ENCODE measurements at places on chromosomes 7 and 10. TPM values are rescaled to one million over a fixed set of nuclear protein-coding genes. Genes with fewer than 3 reads are reported as not detected.

GRCh38 chr7:96558530-96558929 lies 151.1 kb downstream of the SEM1 start:
- DNase-seq = no peak

DNA sequence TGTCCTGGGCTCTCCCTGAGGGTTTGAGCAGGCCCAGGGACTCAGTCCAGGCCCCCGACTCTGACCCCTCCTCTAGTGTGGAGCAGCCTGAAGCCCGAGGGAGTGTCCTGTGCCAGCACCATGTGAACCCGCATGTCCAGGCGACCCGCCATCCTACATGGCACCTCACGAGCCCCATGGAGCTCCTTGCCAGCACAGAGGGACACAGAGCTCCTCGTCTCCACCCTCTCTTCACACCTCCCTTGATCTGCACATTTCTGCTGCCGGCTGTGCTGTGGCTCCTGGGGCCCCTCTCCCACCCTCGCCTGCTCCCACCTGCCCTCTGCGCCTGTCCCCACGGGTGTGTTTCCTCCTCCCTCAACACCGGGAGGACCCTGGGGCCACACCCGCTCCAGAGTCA lies 103.5 kb downstream of the ADARB2 start:
- no peak for DNase-seq

DNA sequence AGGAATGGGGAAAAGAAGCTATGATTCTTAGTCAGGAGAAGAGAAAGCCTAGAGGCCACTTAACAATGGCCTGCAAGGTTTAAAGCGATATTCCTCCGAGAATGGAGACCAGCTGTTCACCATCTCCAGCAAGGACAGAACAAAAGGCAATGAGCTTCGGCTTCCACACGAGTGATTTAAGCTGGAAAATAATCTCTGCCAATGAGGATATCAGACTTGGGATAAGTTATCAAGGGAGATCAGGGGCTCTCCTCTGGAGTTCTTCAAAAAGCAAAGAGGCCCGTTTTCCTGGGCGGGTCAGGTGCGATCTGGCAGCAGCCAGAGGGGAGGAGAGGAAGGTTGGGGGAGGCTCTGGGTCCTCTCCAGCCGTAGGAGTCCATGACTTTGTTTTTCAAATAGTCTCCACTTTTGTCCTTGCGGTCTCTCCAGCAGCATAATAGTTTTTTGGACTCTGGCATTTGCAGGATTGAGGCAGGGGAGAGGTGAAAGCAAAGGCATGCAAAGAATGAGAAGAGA lies 211.3 kb downstream of the SKIDA1 start:
- DNase-seq = no peak

DNA sequence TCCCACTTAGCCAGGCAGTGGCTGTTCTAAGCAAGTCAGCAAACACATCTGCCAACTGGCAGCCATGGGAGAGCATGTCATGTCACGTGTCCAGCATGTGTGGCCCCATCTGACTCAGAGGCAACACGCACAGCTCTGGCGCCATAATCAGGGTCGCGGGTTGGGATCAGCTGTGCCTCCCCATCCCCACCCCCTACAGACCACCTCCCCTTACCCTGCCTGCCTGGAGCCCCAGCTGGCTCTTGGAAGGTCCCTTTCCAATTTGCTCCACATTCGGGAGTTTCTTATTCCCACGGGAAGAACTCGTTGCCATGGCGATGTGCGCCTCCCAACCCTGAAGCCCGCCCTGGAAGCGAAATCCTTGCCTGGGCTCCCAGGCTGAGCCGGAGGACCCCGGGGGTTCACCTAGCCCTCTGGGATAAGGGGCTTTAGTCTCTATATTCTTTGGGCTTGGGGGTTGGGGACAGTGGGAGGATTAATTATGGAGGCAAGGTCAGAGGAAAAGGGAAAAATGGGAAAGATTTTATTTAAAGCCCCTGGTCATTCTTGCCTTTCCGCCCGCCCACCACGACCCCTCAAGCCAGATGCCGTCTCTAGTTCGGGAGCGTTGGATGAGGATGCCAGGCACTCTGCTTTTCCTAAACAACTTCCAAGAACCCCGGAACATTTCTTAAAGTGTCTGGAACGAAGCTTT lies 283.7 kb downstream of the ZEB1 start:
- DNase-seq = peak; percentile 45

GRCh38 chr7:117810642-117811512 lies 62.4 kb downstream of the CTTNBP2 start:
- DNase-seq = no peak

GRCh38 chr10:59276919-59277318 lies 85.4 kb downstream of the FAM13C start:
- no peak for DNase-seq

DNA sequence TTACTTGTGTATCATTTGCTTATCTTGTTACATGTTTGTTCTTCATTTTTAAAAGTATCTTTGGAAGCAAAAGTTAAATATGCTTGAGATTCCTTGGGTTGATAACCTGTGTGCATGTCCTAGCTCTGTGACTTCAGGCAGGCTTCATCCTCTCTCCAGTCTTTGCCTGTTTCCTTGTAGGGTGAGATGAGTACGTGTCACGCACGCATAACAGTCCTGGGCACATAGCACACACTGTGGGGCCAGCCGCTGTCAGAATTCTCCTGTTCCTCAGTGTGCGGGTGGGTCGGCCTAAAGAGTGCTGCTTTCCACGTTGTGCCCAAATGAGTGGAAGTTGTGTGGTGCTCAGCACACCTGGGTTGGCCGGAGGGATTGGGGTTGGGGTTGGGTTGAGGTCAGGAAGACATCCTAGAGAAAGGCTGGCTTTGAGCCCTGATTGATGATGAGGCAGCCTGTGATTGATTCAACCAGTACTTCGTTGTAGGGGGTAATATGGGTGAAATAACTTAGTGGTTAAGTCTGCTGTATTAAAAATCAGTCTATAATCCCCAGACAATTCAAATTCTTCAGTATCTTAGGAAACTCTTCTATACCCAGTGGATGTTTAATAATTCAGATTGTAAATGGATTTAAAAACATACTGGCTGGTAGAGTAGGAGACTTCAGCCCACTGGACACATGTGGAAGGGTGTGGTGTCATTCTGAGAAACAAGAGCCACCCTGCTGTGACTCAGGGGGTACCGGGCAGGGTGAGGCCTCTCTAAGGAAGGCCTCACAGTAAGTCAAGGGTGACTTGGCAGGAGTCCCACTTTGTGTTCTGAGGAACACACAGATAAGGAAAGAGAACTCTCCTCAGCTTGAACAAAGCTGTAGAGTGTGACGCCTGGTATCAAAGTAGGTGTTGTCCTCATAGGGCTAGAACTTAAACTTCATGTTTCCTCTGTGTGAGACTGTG lies 54.8 kb downstream of the DAGLB start:
- peak; percentile 76 for DNase-seq

Gene CUL2
- total RNA-seq = 42.9 TPM

Gene ABCB1
- total RNA-seq = not detected

Gene CALML3
- total RNA-seq = 173 TPM

Gene NKX1-2
- 5.2 TPM for total RNA-seq

Gene GPR37
- 1.2 TPM for total RNA-seq

Gene C7orf57
- 0.67 TPM for total RNA-seq
